ENCODE measurements at places on chromosomes 4 and X.

- peak; percentile 84 for DNase-seq
Measured at GRCh38 chr4:166165829-166166420, 292.9 kb downstream of the TLL1 start.

DNA sequence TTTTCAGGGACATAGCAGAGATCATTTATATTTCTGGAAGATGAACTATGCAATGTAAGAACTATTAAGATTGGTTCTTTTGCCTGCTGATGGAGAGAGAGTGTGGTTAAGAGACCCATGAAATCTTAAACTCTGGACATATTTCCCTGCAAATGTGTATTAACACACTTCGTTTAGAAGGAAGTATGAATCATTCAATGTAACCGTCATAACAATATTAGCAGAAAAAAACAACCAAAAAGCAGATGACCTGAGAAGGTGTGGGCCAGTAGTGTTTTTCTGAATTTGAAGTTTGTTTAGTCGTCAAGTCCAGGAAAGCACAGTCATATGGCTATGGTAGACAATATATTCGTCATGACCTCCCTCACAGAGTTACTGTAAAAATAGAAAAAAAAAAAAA lies 2.5 kb upstream of the TMPRSS11D start:
- no peak for DNase-seq

DNA sequence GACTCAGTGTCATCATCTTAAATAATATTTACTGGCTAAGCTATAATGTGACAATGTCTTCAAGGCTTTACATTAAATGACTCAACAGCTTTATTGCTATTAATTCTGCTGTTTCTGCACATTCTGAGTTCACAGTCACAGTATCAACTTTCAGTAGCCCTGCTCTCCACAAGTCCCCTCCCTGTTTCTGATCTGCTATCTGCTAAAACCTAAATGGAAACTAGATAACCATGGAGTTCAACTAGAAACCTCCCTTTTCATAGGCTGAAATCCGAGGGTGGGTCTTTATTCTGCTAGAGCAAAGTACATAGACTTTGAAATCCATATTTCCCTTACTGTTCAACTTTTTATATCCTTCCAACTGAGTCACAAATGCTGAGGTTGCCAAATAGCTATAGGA lies 5.4 kb upstream of the ACE2 start:
- DNase-seq = no peak

- DNase-seq = no peak
Measured at GRCh38 chrX:87636533-87636932, 118.9 kb downstream of the KLHL4 start.

DNA sequence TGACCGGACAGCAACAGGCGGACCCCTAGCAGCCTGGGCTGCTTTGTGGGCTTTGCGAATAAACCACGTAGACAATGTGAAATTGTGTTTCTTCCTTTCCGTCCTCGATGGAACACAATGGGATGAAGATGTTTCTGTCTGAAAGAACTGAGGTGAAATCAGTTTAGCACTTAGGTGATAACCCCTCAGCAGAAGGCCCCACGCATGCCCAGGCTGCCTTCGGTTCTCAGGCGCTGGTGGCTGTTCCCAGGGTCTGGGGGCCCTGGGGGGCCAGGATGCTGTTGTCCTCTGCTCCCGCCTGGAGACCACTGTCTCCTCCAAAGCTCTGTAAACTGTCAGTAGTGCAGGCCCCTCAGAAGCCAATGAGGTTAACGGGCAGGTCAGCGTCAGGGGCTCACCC lies 73.9 kb upstream of the HGFAC start:
- DNase-seq = no peak

- DNase-seq = peak; percentile 36
Measured at GRCh38 chrX:140664939-140665338, 44.6 kb upstream of the LINC00632 start.

GRCh38 chr4:71275004-71275403 lies 63.8 kb upstream of the SLC4A4 start:
- DNase-seq = no peak

DNA sequence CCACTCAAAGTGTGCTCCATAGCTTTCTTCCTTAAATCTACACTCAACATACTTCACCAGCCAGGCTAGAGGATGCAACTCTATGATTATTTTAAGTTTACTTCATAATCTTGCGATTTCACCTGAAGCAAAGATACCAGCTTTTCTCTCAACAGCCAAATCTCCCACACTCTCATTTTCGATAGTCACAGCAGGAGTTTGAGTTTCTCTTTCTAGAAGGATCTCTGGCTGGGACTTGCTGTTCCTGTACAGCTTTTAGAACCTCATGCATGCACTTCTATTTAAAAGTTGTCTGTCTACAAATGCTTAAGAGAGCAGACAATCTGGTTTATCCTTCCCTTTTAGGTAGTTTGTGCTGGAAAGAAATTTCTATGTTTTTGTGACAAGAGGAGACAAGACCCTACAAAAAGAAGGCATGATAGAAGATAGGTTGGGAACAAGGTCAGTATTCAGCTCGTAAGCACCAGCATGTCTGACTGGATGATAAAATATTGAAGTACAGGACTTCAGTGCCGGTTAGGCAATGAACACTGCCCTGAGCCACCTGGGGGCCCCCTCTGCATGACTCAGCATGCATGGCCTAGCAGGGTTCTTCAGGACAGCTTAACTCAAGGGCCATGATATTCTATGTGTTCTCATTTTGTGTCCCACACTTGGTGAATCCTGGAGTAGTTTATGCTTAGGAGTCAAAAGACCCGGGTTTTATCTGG lies 65.6 kb downstream of the ATXN3L start:
- DNase-seq = peak; percentile 31

DNA sequence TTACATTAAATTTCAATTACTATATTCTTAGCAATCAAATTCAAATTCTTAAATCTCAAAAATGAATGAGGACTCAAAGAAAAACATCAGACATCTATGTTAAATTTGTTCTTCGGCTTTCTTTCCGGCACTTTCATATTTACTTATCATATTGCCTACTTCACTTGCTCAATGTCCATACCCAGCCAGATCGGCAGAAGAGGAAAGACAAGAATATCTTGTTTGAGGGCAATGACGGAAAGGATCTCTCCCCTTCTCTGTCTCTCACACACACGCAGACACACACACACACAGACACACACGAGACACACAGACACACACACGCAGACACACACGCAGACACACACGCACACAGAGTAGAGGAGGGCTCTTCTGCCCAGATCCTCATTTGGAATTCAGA lies 13.2 kb upstream of the IRF2 start:
- DNase-seq = no peak

GRCh38 chr4:68734095-68734494 lies 63.6 kb upstream of the UGT2B15 start:
- DNase-seq = no peak

GRCh38 chr4:55512922-55513571 lies 33.7 kb downstream of the CLOCK start:
- DNase-seq = no peak

DNA sequence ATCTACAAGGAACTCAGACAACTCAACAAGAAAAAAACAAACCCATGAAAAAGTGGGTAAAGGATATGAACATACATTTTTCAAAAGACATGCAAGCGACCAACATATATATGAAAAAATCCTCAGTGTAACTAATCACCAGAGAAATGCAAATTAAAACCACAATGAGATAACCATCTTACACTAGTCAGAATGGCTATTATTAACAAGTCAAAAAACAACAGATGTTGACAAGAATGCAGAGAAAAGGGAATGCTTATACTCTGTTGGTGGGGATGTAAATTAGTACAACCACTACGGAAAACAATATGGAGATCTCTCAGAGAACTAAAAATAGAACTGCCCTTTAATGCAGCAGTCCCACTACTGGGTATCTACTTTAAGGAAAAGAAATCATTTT lies 12.1 kb downstream of the NIPAL1 start:
- DNase-seq = no peak

DNA sequence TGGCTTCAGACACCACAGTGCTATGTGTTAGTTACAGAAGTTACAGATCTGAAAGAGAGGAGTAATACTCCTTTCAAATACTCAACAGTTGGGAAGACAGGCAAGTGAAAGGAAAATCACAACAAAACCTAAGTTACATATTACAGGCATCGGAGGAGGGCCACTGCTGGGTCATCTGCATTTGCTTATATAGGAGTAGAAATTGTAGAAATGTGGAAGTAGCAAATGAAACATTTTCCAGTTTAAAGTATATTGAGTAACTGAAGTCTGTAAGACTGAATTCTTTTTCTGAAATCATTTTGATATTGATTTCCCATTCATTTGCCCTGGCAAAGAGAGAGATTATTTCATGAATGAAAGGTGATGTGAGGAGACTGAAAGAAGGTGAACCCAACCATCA lies 201.7 kb downstream of the SPRY1 start:
- DNase-seq = no peak

DNA sequence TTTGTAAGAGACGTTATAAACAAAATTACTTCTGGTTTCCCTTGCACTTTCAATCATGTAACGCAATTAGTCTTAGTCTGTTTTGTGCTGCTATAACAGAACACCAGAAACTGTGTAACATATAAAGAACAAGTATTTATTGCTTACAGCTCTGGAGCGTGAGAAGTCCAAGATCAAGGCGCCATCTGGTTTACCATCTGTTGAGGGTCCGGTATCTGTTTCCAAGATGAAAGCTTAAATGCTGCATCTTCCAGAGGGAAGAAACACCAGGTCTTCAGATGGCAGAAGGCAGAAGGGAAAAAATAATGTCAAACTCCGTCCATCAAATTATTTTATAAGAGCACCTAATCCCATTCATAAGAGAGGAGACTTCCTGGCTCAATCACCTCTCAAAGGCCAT lies 474.1 kb downstream of the PDGFC start:
- DNase-seq = no peak

Measured in astrocyte of the hippocampus (primary cell).